ENCODE measurements at places on chromosomes 3 and 15.

DNA sequence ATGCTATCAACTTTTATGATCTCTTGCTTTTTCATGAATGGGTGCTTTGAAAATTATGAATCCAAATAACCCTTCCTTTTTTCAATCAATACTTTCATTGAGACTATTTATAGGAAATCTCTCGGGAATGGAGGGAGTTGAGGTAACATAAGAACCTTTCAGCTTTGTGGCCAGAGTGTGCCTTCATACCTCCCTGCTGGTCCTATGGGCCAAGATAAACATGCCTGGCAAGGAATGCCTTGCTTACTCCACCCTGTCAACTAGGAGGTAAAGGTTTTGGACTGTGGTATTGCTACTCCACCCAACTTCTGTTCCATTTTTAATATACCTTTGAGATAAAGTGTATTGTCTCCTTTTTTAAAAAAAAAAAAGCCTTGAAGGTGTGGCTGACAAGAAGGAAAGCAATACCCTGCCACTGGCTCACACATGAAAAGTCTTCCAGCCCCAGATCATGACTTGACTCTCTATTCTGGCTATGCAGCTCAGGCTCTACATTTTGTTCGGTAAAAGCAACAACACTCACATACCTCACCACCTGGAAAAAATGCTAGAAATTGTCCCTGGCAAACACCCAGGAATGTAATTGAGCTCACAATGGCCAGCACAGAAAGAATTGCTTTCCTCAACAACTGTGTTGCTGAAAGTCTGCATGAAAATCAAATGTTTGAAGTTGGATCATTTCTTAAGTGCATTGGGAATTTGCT is 35.8 kb downstream of the COL8A1 start:
- DNase-seq, result no peak

DNA sequence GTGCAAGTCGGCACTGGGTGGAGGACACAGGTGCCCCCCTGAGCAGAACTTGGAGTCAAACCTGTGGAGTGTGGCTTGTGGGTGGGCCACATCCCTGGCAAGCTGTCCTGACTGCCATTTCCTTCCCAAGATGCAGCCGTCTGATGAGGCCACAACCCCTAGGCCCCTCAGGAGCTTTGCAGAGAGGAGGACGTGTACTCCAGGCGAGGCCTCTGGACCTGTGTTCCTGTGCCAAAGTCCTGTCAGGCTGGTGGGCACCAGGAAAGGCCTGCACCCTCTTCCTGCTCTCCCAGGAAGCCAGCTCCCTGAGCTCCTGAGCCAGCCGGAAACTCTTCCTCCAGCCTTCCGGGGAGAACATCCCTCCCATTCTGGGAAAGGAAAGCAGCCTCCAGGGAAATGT is 48.5 kb downstream of the CMTM6 start:
- no peak for DNase-seq

- DNase-seq, result peak; percentile 77
These were observed 28.1 kb upstream of the CORO2B start for GRCh38 chr15:68550498-68551295.

DNA sequence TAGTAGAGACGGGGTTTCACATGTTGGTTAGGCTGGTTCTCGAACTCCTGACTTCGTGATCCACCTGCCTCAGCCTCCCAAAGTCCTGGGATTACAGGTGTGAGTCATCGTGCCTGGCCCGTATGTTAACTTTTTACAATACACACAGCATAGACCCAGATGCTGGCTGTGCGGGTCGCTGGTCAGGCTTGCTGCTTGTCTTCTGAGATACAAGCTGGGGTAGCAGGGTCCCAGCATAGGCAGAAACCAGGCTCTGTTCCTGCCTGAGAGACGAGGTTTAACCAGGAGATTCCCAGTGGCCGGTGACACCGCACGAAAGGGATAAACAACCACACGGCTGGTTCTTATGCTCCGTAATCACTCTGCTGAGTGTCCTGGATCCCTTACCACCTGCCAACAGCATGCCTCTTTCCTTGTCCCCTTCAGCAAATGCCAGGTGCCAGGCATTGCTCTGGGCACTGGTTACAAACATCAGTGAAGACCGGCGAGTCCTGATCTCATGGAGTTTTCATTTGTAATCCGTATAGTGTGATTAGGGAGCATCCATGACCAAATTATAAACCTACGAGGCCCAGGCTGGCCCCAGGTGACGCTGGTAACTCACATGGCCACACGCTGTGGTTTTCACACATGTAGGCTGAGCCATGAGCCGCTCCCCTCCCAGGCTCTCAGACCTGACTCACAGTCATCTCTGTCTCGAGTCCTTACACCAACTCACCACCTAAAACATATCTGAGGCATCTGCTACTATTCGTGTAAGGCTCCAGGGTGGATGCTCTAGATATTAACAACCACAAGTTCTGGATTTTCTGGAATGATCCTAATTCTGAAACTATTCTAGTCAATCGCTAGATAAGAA is 125.7 kb downstream of the PDZRN3 start:
- no peak for DNase-seq

- DNase-seq, result no peak
These were observed 6.5 kb upstream of the FGD5 start for GRCh38 chr3:14812196-14812790.

DNA sequence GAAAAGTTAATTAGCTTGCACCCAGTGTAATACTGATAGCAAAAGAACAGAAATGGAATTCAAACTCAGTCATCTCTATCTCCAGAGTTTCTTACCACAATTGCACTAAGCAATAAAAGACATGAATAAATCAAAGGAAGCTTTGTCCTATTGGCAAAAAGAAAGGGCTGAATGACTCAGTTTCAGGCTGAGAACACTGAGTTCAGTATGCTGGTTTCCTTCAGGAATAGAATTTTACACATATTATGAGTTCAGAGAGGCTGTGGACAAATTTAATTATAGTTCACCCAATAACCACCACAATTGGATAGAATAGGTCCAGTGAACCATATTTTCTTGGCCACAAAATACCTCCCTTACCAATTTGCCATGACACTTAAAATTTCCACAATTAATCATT is 249.7 kb downstream of the KCNMB2 start:
- DNase-seq, result no peak

DNA sequence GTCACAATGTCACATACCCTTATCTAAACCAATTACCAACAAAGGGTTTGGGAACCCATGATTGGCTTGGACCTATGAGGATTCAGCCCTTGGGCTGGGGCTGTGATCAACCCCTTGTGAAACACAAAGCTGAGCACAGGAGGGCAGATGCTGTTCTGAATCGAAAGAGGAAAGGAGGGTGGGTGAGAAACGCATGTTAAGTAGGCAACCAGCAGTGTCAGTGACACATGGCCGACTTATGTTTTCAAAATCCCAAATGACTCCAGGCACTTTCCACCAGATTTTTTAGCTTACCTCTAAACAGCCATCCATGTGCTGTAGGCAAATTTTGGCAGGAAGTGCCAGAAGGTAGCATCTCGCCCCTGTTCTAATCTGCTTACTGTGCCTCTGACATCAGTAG is 34.1 kb upstream of the KLHL25 start:
- no peak for DNase-seq

- DNase-seq, result no peak
These were observed 15.2 kb upstream of the PTPN9 start for GRCh38 chr15:75594276-75594675.

DNA sequence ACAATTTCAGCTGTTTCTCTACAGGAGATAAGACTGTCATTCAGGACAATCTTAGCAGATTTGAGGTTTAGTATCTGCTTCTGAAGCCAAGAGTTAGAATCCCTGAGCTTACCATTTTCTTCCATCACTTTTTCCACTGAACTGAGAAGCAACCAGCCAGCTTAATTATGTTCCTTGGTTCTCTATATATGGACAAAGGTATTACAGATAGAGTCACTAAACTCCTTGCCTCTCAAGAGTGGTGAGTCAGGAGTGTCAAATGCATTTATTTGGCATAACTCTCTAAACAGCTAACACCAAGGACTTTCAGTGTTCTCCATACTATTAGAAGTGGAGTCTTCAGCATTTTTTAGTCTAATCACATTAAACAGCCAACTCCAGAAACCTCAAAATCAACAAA is 239.3 kb downstream of the ALCAM start:
- no peak for DNase-seq

DNA sequence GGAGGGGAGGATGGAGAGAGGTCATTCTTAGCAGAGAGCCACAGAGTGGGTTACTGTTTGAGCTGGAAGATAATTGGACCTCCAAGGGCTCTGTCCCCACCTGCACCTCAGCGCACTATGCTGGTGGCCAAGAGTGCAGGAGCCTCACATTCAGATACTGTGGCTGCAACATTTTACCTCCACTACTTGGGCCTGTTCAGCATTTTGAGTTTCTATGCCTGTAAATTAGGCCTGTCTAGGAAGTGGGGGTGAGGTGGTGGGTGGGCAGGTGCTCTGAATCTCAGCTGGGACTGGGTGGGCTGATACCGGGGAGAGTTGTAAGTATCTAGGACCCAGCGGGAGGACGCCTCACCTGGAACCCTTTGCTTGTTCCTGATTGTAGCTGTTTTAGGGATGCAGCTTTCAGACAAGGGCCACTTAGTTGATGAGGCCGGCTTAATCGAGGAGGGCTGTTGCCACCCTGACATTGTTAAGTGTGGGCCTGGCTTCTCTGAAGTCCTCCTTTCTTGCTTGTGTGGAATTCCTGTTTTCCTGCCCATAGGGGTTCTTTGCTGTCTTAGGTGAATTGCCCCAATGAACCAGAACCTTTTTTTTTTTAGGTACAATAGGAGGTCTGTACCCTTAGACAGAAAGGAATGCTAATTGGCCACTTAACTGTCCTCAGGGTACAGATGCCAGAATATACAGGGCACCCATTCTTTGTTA is 83.8 kb downstream of the SMAD3 start:
- no peak for DNase-seq

DNA sequence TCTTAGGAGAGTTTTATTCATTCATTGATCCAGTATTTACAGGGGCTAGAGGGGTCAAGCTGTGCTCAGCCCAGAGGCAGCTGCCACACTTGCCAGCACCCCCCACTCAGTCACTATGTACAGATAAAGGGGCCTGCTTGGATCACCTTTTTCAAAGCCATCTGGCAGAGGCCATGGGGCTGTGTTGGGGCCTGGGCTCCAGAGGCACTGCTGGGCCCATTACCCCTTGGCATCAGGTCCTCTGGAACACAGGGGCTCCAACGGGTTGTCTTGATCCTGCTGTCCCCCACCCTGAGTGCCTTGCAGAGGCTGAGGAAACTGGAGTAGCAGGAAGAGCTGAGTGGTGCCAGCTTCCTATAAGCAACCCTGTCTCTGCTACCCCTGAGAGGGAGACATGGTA is 43.9 kb downstream of the SEMA3G start:
- DNase-seq, result no peak

- no peak for DNase-seq
These were observed 26.3 kb downstream of the FAN1 start for GRCh38 chr15:30929982-30930381.

DNA sequence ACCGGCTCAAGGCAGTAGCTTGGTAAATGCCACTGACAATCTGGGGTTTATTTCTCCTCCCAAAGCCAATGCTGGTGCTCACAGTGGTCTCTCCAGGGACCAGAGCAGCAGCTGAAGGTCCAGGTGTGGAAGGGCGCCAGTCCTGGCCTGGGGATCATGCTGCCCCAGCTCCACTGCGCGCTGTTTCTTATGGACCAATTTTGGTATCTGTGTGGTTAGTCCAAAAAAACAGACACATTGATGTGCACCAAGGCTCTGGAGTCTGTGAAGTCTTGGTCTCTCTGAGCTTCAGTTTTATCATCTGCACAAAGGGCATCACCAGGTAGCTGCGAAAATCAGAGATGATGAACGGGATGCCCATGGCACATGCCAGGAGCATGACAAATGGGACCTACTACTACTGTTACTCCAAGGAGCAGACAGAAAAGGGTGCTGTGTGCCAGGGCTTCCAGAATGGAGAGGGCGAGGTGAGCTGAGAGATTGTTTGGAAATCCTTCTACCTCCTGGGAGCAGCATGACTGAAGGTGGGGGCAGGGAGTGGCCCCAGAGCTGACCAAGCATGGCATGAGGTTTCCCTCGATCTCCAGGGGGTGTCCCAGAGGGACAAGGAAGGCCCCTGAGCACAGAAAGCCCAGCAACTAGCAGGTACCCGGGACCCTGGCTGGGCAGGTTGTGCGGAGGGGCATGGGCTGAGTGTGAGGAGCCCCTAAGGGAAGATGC is 134.3 kb upstream of the PRR20G start:
- no peak for DNase-seq

GRCh38 chr3:39260957-39261356 is 18.9 kb downstream of the CX3CR1 start:
- DNase-seq, result peak; percentile 52

DNA sequence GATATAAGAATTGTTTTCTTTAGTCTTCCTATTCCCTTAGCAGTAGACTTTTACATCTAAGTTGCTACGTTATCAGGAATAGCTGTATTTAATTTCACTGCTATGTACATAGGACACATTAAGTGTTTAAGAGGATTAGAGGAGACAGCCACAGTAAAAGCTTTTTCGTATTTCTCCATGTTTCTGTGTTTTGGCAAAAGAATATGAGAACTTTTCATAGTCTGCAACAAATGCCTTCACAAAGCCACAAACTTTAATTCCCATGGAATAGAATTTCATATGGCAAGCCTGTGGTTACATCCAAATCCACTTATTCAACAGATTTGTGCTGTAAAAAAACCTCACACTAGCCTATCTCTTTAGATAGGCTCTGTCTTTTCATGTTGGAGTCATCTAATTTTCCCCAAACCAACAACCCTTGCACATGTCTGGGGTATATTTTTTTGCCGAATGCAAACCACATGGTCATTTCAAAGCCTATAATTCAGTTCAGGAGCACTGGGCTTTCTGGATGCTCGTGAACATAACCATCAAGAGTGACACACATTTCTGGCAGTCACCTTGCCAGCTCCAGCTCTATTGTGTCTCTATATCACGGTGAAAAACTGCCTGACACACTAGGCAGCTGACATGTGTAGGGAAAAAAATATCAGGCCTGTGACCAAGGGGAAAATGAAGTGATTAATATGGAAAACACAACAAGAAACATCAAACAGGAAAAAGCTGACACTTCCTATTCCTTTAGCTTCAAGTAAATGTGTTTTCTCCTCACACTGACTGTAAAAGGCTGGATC is 19.2 kb downstream of the PLD1 start:
- no peak for DNase-seq

DNA sequence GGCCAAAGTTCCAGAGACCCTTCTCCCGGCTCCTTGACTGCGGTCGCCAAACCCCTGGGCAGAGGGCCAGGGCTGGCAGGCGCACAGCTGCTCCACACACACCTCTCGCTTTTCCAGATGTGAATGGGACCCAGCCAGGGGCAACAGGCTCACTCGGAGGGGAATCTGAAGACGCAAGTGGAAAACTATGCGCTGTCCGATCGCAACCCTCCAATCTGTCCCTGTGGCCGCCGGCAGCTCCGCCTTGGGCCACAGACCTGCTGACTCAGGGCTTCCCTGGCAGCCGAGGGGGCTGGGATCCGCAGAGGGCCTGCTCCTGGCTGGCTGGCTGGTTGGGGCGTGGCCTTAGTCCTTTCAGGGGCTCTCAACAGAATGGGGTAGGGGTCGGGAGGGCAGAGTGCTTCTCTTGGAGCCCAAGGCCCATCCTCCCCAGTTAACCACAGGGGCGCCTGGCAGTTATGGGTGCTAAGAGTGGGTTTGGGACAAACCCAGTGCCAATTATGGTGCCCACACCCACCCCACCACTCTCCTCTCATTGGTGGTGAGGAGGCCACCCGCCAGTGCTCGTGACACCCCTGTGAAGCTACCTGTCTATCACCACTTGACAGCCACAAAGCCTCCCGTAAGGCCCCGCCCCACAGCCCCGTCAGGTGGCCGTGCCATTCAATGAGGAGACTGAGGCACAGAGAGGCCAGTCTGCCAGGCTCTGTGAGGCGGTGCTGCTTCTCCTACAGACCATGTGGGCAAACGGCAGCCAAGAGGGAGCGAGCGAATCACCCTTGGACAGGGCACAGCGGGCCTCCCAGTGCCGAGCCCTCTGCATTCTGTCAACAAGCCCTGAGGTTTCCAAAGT is 53.8 kb downstream of the IQSEC1 start:
- DNase-seq, result no peak

- DNase-seq, result no peak
These were observed 161.3 kb downstream of the SV2B start for GRCh38 chr15:91261345-91261744.

Data from activated T-cell treated with anti-CD3 and anti-CD28 coated beads, Interleukin-2, amount 50 U/mL, for 1 hour (primary cell).